ENCODE measurements at places on chromosomes 4 and X.

DNA sequence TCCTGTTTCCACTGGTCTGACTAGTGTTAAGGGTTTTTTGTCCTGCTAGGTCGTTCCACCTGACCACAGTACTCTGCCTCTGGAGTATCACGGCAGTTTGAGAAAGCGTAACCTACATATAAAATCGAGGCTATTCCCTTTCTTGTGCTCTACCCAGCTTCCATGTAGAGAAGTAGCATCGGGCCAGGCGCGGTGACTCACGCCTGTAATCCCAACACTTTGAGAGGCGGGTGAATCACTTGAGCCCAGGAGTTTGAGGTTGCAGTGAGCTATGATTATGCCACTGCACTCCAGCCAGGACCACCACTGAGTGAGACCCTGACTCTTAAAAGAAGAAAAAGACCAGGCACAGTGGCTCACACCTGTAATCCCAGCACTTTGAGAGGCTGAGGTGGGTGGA, 7.5 kb downstream of the PPEF1 start:
- DNase-seq, result no peak

GRCh38 chrX:19964017-19964710, 26.7 kb downstream of the BCLAF3 start:
- DNase-seq, result no peak

- no peak for DNase-seq
Measured at GRCh38 chr4:176302283-176303275, 17.2 kb upstream of the SPCS3 start.

DNA sequence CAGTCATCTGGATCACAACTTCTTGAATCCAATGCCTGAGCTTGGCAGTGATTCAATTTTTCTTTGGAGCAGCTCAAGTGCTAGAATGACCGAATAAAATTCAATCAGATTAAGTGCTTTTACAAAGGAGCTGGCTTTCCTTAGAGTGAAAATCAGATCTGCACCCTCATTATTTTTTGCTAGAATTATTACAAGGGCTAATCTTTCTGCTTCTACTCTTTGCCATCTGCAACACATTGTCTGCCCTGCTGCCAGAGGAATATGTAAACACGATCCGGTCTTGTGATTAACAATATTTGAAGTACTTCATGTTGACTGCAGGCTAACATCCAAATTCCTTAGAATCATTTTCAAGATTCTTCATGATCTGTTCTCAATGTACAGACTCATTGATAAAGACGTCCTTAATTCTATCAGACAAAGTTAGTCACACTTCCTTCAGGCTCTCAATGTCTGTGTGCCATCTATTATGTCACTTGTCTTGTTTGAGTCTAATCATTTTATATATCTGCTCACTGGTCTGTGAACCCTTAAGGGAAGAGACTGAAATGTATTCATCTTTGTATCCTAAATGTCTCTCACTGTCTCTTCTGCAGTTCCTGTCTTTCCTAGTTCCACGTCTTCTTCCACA, 531.2 kb downstream of the GALNTL6 start:
- no peak for DNase-seq

DNA sequence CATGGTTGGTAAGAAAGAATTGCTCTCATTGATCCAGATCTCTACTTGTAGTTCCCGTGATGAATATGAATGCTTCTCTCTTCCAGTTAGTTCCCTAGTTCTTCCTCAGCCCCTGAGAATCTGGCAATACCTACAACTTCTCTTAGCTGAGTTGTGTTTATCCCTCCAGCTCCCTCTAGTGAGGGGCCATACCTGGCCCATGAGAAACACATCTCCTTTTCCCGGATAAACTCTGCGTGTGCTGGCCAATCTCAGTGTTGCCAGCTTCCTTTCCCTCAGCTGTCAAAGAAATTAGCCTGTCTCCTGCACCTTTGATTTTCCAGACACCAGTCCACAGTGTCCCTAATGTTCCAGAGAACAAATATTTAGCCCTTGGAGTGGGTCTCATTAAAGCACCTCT, 5.7 kb downstream of the CBLL2 start:
- DNase-seq, result no peak

GRCh38 chr4:172270397-172270796, 457.2 kb downstream of the GALNTL6 start:
- DNase-seq, result no peak

DNA sequence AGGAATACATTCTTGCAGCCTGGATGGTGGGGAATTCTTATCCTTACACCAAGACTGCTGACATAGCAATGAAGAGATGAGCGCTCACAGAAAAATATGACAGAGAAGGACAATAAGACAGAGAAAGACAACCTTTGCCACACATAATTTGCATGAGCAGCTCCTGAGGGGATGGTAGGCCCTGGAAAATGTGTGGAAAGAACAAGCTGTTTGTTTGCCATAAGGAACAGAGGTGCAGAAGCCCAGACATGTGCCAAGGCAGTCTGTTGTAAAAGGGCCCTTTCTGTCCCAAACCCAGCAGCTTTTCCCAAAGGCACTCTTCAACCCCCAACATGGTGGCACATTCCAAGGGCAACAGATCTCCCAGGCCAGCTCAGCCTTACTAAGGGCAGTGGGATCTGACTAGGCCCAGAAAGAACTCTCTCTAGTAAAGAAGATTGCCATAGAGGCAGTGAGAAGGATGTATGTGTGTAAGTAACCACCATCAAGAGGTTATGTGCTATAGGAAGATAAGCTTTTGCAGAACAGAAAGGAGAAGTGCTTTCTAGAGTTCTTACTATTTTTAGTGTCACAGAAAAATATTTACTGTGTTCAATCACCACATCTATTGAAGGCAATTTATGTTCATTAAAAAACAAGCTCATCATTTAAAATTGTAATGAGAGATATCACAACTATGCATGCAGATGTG, 287.0 kb upstream of the RASGEF1B start:
- no peak for DNase-seq

- DNase-seq, result no peak
Measured at GRCh38 chr4:74675673-74676279, 118.5 kb downstream of the BTC start.

DNA sequence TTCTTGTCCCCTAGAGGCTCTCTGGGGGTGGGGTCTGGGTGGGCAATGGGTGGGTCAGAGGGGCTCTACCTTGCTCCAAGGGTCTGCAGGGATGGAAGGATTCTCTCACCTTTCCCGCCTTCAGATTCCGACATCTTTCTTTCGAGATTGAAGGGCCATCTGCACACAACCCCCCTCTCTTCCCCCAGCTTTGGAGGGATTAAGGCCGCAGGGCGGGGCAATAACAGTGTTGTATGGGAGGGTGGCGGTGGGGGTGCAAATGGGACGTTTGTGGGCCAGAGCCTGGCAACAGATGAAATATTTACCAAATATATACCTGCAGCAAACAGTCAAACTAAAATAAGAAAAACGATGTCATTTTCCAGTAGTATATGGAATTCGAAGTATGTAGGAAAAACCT, at the start of gene CACNA1F:
Gene CACNA1F (minus strand): TSS at position 165 of the 400 bp plus-strand sequence. CDS start 31 bp downstream, at position 134.
- DNase-seq, result no peak

- DNase-seq, result no peak
Measured at GRCh38 chr4:110135523-110135922, 62.9 kb downstream of the ELOVL6 start.

DNA sequence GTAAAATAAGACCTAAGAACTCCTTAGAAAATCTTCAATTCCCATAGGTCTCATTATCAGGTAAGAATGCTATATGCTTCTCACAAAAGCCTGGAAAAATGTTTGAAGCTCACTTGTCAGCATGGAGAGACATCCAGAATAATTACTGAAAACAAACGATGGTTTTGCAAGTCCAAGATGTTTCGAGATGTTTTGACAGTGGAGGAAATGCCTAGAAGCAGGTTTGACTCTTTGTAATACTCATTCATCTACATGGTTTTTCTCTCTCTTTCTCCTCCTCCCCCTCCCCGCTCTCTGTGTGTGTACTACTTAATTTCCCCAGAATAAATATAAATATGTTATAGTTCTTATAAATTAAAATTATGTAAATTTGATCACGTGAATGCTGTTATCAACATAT, 131.9 kb upstream of the NR3C2 start:
- DNase-seq, result no peak

GRCh38 chrX:103697687-103698086, 11.2 kb upstream of the MORF4L2 start:
- DNase-seq, result no peak

DNA sequence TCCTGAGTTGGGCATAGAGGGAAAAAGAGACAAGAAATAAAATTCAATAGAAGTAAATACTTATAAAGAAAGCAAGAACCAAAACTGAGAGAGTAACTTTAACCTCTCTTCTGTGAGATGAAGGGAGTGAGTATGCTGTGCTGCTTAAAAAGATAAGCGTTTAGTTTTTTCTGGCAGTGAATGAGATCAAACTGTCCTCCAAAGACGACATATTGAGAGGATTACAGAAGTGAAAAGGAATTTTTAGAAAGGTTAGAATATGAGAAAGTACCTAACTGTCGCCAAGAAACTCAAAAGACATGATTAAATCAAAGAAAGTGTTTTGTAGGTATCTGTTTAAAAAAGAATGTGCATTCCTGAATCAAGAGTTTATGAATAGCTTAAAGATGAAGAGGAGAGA, 16.0 kb downstream of the GAB1 start:
- DNase-seq, result no peak

DNA sequence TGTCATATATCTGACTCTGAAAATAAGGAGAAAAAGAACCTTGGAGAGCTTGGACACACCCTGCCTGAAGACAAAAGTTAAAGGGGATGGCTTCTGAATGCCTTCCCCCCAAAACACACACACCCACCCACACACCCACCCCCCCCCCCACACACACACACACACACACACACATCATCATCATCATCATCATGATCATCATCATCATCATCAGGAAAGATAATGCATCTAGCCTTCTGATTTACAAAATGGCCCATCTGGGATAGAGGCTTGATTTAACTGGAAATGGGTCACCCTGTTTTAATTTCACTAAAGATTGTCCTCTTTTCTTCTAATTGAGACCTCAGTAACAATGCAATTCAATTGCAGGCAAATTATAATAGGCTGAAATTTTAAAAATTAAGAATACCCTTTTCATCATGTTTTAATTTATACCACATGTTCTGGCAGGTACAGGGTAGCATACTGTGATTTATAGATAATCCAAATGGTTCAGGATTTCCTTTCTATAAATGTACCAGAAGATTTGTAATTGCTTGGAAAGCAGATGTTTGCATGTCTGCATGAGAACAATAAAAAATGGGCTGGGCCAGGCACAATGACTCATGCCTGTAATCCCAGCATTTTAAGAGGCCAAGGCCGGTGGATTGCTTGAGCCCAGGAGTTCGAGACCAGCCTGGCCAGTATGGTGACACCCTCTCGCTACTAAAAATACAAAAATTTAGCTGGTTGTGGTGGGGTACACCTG, 56.5 kb downstream of the TRIM2 start:
- no peak for DNase-seq

DNA sequence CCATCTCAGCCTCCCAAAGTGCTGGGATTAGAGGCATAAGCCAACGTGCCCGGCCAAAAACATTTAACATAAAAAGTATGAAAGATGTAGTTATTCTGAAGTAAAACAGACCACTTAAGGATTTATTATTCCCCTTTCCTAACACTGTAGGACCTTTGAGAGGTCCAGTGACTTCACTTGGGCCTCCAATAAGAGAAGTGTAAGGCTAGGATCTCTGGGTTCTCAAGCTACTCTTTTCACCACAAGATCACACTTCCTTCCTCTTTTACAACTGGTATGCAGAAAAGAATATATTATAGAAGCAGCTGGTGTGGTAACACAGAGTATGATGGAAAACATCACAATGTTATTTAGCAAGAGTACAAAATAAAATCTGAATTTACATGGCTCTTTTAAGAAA, 30.2 kb upstream of the CCNG2 start:
- DNase-seq, result no peak

DNA sequence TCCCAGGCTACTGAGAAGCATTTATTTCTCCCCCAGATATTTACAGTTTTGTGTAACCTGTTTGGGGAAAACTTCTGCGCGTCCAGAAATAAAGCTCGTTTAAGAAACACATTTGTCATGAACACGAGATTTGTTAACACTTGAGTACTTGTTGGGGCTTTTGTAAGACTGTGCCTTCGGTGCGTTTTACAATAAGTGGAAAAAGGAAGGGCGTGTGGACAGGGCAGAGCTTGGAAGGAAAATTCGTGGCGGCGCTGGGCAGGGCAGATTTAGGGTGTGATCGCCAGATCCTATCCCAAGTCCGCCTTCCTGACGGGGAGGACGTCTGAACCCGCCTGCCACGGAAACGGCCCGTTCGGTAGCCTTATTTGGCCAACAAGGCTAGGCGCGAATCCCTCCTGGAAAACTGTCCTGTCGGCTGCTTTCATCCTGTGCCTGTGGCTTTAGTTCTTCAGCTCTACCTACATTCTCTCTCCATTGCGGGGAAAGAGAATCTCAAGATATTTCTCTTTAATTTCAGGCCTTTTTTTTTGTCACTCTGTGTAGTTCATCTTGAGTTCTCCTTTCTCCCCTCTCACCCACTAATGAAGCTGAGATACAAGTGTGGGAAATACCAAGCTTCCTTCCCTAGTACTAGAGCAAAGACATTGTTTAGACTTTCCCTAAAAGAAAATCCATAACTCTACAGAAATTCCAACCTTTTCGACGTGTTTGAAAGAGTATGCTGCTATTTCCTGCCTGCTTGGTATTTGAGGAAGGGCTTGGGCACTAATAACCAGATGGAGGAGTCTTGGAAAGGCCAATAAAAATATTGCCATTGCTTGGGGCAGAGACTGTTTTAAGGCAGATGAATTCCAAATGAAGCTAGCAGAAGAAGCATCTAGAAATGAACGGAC, 982 bp downstream of the PDLIM5 start:
- DNase-seq, result no peak

- no peak for DNase-seq
Measured at GRCh38 chr4:121070274-121070673, 2.1 kb downstream of the NDNF start.

DNA sequence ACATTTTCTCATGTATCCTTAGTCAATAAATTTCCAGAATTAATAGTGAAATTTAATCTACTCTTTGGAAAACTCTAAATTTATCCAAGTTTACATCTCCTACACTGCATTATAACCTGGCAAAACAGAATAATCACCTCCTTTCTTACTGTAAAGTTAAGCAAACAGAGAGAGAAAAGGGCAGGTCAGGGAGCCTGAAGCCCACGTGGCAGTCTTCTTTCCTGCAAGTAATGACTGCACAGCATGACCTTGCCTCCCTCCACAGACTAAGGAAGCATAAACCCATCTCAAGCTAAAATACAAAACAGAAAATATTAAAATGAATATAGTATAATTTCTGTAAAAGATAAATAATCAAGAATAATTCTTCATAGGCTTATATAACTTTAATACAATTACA, 1153.0 kb downstream of the C4orf33 start:
- DNase-seq, result no peak

DNA sequence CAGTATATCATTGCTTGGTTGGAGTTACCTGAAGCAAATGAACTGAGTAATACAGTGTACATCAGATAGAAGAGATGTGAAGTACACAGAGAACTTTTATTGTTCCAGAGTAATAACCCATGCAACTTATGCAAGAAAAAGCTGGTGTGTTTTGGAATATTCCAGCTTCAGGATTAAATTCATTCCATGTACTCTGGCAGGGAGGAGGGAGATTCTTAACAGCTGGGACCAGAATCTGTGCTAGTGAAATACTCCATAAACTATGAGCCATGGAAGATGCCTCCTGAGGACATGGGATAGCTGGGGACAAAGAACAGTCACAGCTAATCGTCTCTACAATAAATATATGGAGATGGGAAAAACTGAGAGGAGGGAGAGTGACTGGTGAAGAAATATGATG, 101.6 kb upstream of the OTUD4 start:
- no peak for DNase-seq

GRCh38 chr4:122673252-122673651, 52.4 kb upstream of the IL21 start:
- DNase-seq, result no peak
